ENCODE measurements at places on chromosomes 12 and 14.

GRCh38 chr12:130622803-130623202, 93.3 kb downstream of the RIMBP2 start:
- no peak for DNase-seq

DNA sequence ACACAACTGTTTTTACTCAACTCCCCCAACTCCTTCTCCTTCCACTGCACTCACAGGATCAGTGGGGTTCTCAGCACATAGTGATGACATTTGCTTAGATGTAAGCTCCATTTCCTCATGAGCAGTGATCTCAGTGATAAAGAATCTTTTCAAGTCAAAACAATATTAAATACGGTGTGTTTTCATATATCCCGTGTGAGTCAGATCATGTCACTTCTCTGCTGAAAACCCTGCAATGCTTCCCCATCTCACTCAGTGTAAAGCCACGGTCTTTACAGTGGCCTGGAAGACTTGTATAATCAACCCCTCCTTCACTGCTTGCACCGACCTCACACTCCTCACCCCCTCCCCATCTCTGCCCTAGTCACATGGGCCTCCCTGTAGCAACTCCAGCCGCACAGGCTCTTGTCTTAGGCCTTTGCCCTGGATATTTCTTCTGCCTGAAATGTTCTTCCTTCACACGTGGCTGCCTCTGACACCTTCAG, 149.7 kb upstream of the ARHGAP5 start:
- DNase-seq: no peak

DNA sequence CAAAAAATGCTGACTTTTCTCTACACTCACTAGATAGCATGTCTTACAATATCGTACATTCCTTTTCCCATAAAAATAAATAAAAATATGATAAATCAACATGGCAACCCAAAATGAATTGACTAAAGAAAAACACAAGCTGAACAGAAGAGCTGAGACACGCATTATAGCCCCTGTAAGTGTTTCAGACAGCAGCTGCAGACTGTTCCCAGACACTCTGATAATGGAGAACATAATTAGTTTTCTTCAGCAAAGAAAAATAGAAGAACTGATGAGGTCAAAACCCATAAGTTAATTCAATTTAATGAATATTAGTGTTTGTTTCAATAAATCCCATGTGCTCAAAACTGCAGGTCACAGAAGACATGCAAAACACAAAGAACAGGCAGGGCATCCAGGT, 23.8 kb downstream of the ST8SIA1 start:
- DNase-seq: no peak

GRCh38 chr14:106511006-106511799, 984.8 kb downstream of the TMEM121 start:
- no peak for DNase-seq

- DNase-seq: no peak
Measured at GRCh38 chr12:106341086-106341877, 16.3 kb upstream of the POLR3B start.

DNA sequence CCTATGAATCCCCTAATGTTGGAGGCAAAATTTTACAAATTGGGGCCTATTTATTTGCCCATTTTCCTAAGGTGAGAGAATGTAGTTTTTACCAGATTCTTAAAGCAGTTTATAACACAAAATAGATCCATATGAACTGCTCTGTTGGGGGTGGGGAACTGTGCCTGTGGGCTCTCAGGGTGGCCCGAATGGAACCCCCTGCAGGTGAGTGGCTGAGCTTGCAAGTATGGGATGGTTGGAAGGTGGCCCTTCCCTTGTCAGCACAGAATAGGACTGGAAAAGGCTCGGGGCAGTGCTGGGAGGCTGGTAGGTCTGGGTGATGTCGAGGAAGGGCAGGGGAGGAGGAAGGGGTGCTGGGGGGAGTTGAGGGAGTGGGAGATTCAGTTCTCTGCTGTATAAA, 4.9 kb downstream of the VSX2 start:
- DNase-seq: no peak

DNA sequence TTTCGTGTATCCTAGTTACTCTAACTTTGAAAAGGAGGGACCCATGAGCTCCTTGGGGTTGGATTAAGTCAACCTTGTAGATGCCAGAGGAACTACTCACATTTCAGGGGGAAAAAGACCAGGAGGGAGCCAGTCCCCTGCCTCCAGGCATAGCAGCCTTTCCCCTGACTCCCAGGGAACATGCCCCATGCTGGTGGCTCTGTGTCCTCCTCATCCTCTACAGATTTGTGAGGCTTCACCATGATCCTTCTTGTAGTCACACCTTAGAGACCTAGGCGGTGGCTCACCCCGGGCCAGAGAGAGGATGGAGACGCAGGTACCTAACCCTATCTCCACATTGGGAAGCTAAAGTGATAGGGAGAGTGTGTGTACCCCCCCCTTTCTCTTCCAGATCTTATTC, 16.0 kb upstream of the PPP1R1A start:
- DNase-seq: no peak

GRCh38 chr12:53352331-53353256, 16.4 kb upstream of the SP7 start:
- peak; percentile 89 for DNase-seq

DNA sequence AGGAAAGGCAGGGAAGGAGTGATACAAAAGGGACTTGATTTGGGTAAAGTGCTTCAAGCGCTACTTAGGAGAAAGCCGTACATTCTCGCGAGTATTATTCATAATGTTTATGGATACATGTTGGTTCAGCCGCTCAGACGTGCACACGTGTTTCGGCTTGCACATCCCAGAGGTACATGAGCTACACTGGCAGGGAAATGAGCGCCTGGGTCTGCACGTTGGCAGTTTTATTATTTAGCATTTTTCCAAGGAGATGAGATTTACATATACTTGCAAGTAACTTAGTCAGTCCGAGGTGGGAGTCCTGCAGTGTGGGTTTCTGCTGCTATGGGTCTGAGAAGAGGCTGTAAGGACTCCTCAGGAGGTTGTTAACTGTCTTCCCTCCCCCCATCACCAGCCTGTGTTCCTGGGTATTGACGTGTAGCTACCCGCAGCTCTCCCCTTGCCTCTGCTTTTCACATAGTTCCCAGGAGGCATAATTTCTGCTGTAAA, 1.5 kb downstream of the PRKCH start:
- DNase-seq: no peak

DNA sequence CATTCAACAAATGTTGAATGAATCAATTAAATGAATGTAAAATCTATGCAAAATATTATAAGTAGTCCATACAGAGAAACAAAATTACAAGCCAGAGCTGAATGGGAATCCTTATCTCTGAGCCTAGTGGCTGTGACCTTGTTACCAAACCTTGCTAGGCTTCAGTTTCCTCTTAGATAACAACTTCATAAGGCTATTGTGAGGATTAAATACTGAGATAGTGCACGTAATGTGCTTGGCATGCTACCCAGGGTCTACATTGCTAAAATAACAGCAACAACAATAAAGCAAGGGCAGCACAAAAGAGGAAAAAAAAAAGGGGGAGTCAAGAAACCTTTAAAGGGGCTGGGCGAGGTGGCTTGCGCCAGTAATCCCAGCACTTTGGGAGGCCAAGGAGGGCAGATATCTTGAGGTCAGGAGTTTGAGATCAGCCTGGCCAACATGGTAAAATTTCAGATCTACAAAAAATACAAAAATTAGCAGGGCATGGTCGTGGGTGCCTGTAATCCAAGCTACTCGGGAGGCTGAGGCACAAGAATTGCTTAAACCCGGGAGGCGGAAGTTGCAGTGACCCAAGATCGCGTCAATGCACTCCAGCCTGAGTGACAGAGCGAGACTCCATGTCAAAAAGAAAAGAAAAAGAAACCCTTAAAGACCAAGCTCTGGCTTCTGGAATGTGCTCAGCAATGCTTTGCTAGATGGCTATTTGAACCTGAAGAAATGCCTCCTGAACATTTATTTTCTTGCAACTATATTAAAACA, 14.1 kb downstream of the STAB2 start:
- no peak for DNase-seq

DNA sequence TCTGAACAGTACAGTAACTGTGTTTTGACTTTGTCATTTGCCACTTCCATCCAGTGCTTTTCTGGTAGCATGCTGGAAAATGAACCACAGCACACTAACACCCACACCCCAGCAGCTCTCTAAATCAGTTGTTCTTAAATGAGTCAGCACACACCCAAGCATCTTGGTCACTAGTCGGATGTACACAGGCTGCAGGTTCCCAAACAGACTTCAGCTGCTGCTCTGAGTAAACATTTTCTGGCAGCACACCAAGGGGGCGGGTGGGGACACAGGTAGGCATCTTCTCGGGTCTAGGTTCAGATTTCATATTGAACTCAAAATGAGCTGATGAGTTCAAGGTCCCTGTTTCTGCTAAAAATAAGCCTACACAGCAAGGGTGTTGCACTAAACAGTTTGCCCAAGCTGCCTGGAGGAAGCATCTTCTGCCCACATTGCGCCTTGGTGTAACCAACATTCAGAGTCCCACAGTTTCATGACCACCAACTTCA, 39.8 kb downstream of the IFNG start:
- DNase-seq: no peak

GRCh38 chr12:113439606-113440030, 17.4 kb downstream of the SDSL start:
- DNase-seq: peak; percentile 64

GRCh38 chr12:71061451-71061850, 96.3 kb downstream of the TSPAN8 start:
- DNase-seq: no peak

DNA sequence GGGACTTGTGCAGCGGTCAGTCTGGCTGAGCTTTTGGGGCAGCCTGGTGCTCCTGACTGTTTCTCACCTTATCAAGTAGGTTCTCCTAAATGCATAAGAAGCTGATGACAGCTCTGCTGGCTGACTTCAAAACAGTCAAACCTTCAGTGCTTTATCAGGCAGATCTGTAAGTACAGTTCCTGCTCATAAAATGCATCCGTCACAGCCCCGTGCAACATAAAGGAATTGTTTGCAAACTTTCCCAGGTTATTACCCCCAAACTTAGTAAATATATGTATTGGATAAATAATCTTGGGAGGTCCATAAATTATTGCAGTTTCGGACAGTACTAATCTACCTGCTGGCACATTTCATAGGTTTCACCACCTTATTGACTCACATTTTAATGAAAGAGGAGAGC, 10.7 kb downstream of the TUNAR start:
- no peak for DNase-seq

- no peak for DNase-seq
Measured at GRCh38 chr12:31206038-31206670, 119.8 kb downstream of the SINHCAF start.

- DNase-seq: peak; percentile 35
Measured at GRCh38 chr14:37246427-37246829, 48.7 kb downstream of the MIPOL1 start.

- DNase-seq: no peak
Measured at GRCh38 chr14:97633131-97633738, 836.1 kb downstream of the VRK1 start.

- DNase-seq: no peak
Measured at GRCh38 chr14:94405486-94405885, 17.1 kb upstream of the SERPINA1 start.

- no peak for DNase-seq
Measured at GRCh38 chr14:58327019-58327418, 28.7 kb downstream of the ARID4A start.

- no peak for DNase-seq
Measured at GRCh38 chr14:43898687-43899086, 608.4 kb downstream of the FSCB start.

GRCh38 chr12:122982963-122983788, 2.7 kb downstream of the ARL6IP4 start:
- no peak for DNase-seq

GRCh38 chr14:23366426-23366921, 1.5 kb upstream of the EFS start:
- DNase-seq: peak; percentile 94

DNA sequence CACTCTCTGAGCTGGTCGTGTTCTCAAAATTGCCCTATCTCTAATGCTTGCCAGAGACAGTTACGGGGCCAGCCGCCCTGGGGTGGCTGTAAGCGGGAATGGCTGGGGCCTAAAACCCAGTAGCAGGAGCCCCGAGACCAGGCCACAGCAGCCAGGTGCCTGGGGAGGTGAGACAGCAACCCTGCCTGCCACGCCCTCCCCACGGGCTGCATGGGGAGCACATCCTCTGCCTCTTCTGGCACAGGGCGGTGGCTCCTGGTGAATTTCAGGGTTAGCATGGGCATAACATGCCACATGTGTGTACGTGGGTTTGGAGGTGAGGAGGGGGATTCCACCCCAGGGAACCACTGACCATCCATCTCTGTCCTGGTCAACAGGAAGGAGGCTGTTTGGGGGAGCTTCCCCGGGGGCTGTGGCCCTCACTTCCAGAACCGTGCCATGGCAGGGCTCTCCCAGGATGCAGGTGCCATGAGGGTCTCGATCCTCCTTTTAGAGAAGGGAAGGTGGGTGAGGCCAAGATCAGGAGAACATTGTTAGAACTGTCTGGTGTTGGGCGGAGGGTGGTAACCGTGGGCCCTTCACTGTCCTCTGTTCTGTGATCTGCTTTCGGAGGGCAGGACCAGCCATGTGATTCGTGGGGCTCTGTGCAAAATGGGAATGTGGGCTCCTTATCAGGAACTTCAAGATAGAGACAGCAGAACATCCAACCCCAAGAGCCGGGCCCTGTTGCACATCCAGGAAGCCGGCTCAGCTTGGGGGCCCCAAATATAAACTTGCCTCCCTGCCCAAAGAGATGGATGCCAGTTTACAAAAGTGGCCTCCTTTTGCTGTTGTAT, 312.2 kb upstream of the DIO3 start:
- no peak for DNase-seq

DNA sequence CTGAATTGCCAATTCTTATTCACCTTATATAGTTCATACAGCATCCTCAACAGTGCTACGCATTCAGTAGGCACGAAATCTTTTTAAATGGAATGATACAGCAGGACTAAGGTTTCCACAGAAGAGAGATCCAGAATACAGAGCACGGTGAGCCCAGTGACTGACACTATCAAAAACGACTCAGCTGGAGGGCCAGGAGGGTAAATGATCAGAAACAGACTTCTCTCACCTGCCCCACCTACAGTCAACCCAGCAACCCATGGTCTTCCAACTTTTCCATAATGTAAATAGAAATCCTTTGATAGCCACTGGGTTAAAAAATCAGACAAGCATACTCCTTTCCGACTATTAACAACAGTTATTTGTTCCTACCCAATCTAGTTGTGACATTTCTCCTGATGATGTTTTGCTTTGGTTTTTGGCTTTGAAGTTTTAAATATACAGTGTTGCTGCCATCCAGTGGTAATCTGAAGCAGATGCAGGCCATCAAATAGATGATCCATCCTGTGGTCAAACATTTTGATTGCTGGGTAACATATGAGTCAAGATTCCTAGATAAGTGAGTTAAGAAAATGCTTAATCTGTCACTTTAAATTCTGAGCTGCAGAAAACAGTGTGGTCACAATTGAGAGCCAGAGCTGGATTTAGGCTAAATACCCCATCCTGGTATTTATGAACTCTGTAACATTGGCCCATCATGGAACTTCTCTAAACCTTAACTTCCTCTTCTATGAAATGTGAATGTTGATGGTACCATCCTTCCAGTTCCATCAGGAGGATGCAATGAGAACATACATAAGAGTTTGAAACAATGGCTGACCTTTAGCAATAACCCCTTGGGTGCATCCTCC, 42.0 kb downstream of the GPHB5 start:
- peak; percentile 38 for DNase-seq

DNA sequence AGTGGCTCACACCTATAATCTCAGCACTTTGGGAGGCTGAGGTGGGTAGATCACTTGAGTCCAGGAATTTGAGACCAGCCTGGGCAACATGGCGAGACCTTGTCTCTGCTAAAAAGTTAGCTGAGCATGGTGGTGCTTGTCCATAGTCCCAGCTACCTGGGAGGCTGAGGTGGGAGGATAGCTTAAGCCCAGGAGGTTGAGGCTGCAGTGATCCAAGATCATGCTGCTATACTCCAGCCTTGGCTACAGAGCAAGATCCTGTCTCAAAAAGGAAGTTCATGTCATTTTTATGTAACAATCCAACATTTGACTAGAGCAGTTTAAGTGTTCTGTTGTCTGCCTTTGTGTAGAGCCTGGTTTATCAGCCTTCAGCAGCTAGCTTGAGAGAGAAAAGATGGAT, 6.2 kb downstream of the OXA1L start:
- DNase-seq: no peak
